ENCODE measurements at places on chromosomes 2 and 18.

GRCh38 chr2:32558492-32558891, 69.4 kb upstream of the TTC27 start:
- no peak for DNase-seq

GRCh38 chr18:44876755-44877154, 196.1 kb downstream of the SETBP1 start:
- no peak for DNase-seq

- peak; percentile 87 for DNase-seq
Measured at GRCh38 chr2:28449488-28450395, 46.1 kb upstream of the PLB1 start.

- peak; percentile 54 for DNase-seq
Measured at GRCh38 chr18:48161191-48161910, 230.9 kb upstream of the SMAD2 start.

DNA sequence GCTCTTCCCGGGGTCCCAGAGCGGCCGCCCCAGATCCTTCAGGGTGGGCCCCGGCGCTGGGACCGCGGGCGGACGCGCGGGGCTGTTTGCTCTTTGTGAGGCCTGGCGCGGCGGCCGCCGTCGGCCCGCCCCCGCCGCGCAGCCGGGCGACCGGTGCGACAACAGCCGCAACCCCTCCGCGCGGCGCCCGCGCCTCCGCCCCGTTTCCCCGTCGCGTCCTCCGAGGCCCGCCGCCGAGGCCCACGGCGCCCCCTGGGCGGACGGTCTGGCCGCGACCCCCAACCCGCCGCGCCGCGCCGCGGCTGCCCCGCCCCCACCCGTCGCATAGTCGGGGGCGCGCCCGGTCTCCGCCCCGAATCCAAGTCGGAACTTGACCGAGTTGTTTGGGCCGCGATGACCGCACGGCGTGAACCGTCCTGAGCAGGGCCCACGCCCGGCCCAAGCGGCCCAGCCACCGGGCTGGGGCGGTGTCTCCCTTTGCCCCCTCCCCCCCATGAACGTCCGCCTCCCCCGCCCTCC, 448 bp downstream of the YPEL5 start:
- DNase-seq, result no peak

- no peak for DNase-seq
Measured at GRCh38 chr18:74377776-74378175, 62.1 kb downstream of the C18orf63 start.

GRCh38 chr2:219961947-219962498, 334.6 kb downstream of the SLC4A3 start:
- DNase-seq, result no peak

- no peak for DNase-seq
Measured at GRCh38 chr2:40271094-40271493, 180.8 kb downstream of the SLC8A1 start.

- no peak for DNase-seq
Measured at GRCh38 chr18:59033359-59033758, 106.3 kb upstream of the SEC11C start.

DNA sequence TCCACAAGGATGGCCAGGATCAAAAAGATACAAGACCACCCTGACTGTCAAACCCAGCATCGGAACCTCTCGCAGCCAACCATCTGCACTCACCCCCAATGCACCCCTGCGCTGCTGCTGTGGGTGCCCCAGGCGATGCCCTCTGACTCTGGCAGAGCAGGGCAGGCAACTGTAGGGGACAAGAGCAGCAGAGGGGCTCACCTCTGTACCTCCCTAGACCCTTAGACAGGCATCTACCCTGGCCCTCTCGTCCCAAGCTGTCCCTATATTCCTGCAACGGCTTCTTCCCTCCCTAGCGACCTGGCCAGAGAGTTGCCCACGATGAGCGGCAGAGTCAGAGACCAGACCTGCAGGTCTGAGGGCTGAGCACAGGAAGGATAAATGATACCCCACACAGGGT, 128.2 kb downstream of the HDAC4 start:
- no peak for DNase-seq

- DNase-seq, result no peak
Measured at GRCh38 chr18:58484989-58485981, 143.6 kb downstream of the ALPK2 start.

DNA sequence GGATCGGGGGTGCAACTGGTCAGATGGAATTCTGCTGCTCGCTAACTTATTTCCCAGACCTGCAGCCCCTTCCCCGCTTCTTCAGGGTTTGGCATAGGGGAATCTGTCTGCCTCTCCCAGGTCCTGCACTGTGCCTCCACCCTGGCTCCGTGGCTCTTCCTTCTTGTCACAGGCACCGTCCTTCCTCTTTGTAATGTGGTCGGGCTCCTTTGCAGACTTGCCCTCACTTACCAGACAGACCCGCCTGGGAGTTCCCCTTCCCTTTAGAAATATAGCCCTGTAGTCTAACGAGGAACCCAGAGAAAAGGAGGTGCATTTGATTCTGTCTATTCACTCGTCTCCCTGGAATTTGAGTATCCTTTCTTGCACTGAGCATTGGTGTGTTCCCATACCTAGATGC, 63.9 kb upstream of the PAX8 start:
- no peak for DNase-seq

DNA sequence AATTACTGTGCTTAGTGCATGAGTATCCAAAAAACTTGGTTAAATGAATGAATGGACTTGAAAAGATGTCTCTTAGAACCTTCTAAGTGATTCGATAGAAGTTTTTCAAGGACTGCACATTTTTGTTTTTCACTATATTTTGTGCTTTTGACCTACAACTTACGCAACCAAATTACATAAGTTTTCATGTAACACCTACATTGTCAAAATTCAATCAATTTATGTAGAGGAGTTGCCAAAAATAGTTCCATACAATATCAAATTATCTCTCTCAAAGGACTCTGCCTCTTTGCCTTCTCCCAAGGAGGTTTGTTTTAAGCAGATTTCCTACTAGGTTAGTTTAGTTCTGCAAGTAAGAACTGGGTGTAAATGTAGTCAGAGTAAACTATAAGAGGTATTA, 10.3 kb downstream of the MARCHF7 start:
- no peak for DNase-seq

DNA sequence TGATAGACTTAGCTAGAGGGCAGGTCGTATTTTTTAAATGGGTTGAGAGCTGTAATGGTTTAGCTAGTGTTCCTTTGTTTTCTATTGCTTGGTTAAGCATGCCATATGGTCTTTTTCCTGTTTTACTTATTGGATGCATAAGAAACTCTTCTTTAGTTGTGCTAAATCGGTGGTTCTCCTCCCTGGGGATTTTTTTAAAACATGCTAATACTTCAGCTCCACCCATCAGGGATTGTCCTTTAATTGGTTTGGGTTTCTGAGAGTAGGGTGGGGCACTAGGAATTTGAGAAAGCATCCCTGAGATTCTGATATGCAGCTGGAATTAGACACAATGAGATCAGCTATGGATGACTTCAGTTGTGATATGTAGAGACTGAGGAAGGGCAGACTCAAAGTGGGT, 497.2 kb downstream of the THSD7B start:
- DNase-seq, result no peak
